SK-N-SH (cell line): ENCODE measurements at places on chromosomes 5 and 9.

DNA sequence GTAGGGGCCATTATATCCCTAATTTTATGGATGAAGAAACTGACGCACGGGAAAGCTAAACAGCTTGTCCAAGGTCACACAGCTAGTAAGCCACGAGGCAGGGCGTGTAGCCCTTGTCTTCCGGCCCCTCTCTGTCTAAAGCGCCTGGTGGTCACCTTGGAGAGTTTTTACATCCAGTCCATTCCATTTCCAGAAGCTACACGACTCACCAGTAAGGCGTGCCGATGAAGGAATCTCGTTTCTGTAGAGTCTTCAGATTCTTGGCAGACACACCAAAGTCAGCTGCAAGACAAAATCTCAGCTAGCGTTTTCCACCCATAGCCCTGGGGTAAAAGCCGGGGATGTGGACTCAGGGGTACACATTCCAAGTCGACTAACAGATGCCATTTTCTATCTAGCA, 80.5 kb downstream of the STK10 start:
- no peak for DNase-seq

DNA sequence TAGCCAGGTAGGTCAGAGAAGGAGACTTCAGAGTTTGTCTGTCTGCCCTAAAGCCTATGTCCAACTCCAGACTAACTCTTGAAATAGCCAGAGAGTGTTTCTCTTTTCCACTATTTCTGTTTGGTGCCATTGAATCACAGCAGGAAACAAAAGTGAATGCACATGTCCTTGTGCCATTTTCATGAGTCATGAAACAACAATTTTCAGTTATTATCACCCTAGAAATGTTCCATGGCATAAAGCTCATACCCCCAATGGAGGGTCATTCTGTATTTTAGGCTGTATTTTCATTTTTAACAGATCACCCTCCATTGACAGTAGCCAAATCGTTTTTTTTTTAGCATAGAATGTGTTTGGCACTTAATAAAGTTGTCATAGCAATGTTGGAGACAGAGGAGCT, 124.7 kb downstream of the PAPPA start:
- DNase-seq = no peak

GRCh38 chr9:74760031-74760700, 127.6 kb downstream of the TRPM6 start:
- no peak for DNase-seq

GRCh38 chr5:9009931-9010651, 535.8 kb downstream of the SEMA5A start:
- DNase-seq = no peak

- DNase-seq = no peak
Observed at GRCh38 chr5:65969539-65970393, 43.4 kb downstream of the ERBIN start.

DNA sequence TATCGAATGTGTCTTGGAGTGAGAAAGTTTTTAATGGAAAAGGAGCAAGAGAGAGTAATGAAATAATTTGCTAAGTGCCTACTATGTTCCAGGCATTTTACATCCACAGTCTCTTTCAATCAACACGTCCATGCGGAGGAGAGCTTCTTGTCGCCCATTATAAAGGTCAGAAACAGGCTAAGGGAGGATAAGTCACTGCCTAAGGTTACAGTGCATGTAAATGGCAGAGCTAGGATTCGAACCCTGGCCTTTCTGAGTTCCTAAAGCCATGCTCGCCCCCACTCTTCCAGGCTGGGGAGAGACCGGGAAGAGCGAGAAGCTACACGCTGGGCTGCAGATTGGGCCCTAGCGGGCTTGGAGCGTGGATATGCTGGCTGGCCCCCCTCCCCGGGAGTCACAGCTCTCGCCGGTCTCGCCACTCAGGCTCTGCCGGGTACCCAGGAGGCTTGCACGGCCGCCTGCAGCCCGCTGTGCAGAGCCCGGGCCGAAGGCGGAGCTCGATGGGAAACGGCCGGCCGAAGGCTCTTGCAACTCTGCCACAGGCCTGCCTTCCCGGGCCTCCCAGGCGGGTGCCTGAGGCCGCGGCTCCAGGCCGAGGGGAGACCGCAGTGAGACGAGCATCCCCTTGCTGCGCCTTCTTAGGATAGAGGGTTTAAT, 775 bp upstream of the LHX2 start:
- peak; percentile 76 for DNase-seq
